Thoracic aorta endothelial cell (primary cell): ENCODE measurements at places on chromosomes 16 and 17. TPM values are rescaled to one million over a fixed set of nuclear protein-coding genes. Genes with fewer than 3 reads are reported as not detected.

Gene PRR35
- total RNA-seq, result 0.07 TPM in 1 of 2 replicates, not detected in the other

Gene KRTAP1-5
- not detected in 2 replicates for total RNA-seq

Gene SLC6A2
- not detected in 2 replicates for total RNA-seq

Gene SLC5A10
- not detected in 2 replicates for total RNA-seq

Gene LDAF1
- 21.4 and 28.3 TPM in 2 replicates for total RNA-seq

Gene KIFC3
- total RNA-seq, result 39.6 and 41.0 TPM in 2 replicates

Gene KCNAB3
- total RNA-seq, result 0.72 and 1.2 TPM in 2 replicates

Gene TMEM114
- total RNA-seq, result not detected in 2 replicates

Gene ZG16
- not detected in 2 replicates for total RNA-seq

Gene HSPB9
- not detected in 2 replicates for total RNA-seq

Gene SOX15
- not detected in 2 replicates for total RNA-seq

Gene GP1BA
- not detected in 2 replicates for total RNA-seq

Gene ASPA
- total RNA-seq, result under 0.01 TPM in 1 of 2 replicates, not detected in the other

Gene YBX2
- total RNA-seq, result 0.13 and 0.14 TPM in 2 replicates

Gene ZNRF1
- 22.7 and 31.4 TPM in 2 replicates for total RNA-seq

Gene SLC13A2
- not detected in 2 replicates for total RNA-seq

Gene PRKCB
- under 0.01 and 0.14 TPM in 2 replicates for total RNA-seq

Gene ABCC6
- total RNA-seq, result under 0.01 and 0.57 TPM in 2 replicates

Gene ADCY9
- 12.1 and 17.3 TPM in 2 replicates for total RNA-seq

Gene NGFR
- total RNA-seq, result 0.07 TPM in 1 of 2 replicates, not detected in the other

Gene KRT12
- not detected in 2 replicates for total RNA-seq

Gene RNF43
- 0.66 TPM in 1 of 2 replicates, not detected in the other for total RNA-seq

Gene MYLK3
- under 0.01 and 0.13 TPM in 2 replicates for total RNA-seq

Gene UBB
- total RNA-seq, result 1,166 and 1,236 TPM in 2 replicates

Gene OR1A1
- total RNA-seq, result not detected in 2 replicates

Gene IGSF6
- not detected in 2 replicates for total RNA-seq

Gene EFTUD2
- total RNA-seq, result 201 and 220 TPM in 2 replicates

Gene CCDC40
- total RNA-seq, result 2.0 TPM in 2 replicates

Gene GAS7
- total RNA-seq, result under 0.01 TPM in 1 of 2 replicates, not detected in the other

Gene ALDOC
- total RNA-seq, result 17.7 and 23.4 TPM in 2 replicates
